ENCODE measurements at places on chromosomes 1 and 21. TPM values are rescaled to one million over a fixed set of nuclear protein-coding genes. Genes with fewer than 3 reads are reported as not detected.

Gene ETS2
- polyA plus RNA-seq = 41.8 TPM

Gene CTPS1
- 21.5 TPM for polyA plus RNA-seq

Gene IGSF21
- not detected for polyA plus RNA-seq

Gene NUDT17
- polyA plus RNA-seq = 16.9 TPM

Gene AKR7A2
- polyA plus RNA-seq = 35.3 TPM

Gene KANK4
- 11.2 TPM for polyA plus RNA-seq

Gene CHI3L1
- polyA plus RNA-seq = 0.24 TPM

Gene HORMAD1
- not detected for polyA plus RNA-seq
